ENCODE measurements at places on chromosomes 12 and 14.

- no peak for DNase-seq
Measured at GRCh38 chr12:66066929-66067523, 63.5 kb downstream of the LLPH start.

DNA sequence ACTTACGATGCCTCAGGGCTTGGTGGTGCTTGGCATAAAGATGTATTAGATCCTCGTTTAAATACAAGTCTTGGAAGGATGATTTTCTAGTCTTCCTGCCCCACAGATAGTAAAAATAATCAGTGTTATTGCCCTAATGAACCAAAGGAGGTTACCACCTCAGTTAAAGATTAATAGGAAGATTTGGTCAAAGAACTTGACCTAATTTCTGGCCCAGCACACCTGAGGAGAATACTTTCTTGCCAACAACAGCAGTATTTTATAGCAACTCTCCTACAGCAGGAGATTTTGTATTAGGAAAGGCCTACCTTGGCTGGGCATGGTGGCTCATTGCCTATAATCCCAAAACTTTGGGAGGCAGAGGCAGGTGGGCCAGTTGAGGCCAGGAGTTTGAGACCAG, 31.6 kb downstream of the CSRP2 start:
- DNase-seq = no peak

GRCh38 chr12:76250256-76250655, 98.0 kb downstream of the BBS10 start:
- DNase-seq = no peak

GRCh38 chr12:66482351-66483203, 180.3 kb downstream of the HELB start:
- no peak for DNase-seq

GRCh38 chr12:131152587-131152986, 198.9 kb downstream of the ADGRD1 start:
- DNase-seq = no peak

GRCh38 chr14:21867541-21867940, 193.9 kb upstream of the OR4E1 start:
- no peak for DNase-seq

GRCh38 chr12:62308201-62308600, 48.0 kb downstream of the USP15 start:
- no peak for DNase-seq

- DNase-seq = no peak
Measured at GRCh38 chr12:91328451-91328850, 145.8 kb upstream of the DCN start.

DNA sequence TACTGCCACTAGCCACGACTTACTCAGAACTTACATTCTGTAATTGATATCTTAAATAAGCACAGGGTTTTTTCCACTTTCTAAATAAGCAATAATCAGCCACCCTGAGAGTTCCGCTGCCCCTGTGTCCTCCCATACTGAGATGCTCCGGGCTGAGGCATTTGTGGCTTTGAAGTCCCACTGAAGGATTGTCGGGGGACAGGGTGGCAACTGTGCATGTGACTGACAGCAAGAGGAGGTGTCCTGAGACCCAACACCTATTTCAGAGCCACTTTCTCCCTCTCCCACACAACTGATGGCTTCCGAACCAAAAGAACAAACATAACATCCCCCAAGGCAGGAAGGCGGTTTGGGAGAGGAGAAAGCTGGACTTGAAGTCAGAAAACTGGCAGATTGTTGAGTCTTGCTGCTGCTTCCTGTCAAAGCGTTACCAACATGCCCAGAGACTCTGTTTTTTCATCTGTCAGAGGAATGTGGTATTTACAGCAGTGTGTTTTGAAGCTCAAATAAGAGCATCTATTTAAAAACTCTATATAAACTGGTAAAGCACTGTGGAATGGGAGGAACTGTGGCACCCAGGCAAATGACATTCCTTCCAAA, 157.9 kb upstream of the FKBP4 start:
- no peak for DNase-seq

- peak; percentile 28 for DNase-seq
Measured at GRCh38 chr12:10661338-10661737, 12.5 kb downstream of the STYK1 start.

DNA sequence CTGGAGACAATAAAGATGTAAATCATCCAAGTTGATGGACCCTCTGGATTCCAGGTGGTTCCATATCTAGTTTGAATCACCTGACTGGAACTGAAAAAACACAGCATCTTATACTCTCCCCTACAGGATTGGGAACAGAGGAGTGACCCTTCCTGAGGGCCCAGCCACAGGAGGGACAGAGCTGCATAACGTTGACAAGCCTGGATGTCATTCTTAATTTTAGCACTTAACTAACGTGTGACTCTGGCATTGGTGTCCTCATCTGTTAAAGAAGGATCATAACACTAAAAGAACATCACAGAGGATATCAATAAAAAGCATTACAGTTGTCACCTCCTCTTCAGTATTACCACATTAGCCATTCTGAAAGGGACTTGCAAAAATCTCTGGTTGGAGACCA, 47.7 kb downstream of the STON2 start:
- no peak for DNase-seq

DNA sequence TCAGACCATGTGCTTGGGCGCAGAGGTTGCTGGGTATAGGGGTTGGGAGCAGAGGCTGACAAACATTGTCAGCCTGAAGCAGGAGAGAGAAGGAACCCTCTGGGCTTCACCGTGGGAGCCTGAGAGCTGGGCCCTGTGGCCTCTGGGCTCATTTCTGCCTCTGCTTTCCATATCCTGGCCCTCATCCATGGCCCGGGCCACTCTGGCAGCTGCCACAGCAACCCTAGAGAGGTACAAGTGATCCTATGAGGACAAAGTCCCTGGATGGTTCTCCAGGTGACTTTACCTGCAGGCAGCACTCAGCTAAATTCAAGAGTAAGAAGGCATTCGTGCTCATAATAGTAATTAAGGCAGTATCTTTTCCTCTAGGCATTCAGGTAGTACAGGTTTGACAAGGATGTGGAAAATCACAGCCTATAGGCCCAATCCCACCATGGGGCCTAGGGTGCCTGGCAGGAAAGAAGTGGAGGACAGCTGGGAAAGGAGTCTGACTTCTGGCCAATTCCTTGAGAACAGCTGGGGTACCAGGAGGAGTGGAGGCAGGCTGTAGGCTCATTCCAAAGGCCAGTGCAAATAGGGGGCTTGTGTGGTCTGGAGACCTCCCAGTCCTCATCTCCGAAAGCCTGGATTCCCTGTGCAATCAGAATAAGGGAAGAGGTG, 3.6 kb upstream of the TTC7B start:
- DNase-seq = no peak

DNA sequence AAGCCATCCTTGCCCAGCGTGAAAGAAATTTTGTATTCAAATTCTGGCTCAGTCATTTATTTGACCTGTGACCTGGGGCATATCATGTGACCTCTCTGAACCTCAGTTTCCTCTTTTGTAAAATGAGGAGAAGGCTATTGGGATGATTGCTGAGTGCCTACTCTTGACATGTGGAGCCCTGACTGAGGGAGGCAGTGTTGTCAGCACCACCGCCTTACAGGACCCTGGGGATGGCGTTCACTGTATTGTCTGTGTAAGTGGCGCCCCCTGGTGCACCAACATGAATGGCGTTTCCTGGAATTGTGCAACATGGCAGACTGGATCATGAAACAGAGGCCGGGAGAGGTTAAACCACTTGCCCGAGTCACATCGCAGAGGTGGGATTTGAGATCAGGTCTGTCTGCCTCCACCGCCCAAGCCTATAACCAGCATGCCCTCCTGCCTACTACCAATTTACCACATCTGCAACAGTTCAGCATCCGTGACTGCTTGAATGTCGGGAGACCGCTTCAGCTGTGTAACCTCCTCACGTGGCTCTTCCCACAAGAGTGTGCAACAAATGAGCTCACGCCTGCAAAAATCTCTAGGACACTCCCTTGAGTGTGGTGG, 20.1 kb upstream of the CCDC63 start:
- DNase-seq = peak; percentile 90

GRCh38 chr14:75519826-75520728, 2.2 kb upstream of the BATF start:
- DNase-seq = peak; percentile 41

DNA sequence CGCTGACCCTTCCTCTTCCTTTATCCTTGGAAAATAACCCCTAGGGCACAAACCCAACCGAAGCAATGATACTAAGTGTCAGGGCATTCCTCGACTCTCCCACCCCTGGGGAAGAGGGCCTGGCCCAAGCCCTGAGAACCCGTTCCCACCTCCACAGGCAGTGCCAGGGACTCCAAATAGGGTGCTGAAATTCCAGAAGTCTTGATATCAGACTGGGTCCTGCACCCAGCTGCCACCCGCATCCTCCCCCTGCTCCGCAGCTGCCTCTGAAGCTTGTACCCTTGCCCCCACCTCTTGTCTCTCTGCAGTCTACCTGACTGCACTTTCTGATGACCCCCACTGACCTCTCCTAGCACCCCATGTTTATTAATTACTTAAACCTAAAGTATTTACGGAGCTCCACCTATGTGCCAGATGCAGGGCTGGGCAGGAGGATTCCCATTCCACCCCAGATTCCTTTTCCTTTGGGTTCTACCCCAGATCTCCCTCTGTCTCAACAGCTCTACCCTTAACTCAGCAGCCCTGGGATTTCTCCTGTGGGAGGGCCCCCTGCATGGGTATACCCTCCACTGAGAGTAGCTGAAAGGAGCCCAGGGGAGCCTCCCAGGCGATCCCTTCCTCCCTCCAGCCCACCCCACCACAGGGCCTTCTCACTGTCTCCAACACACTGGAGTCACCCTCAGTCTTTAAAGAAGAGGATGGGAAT, 4.1 kb upstream of the KRT18 start:
- DNase-seq = no peak
